ENCODE measurements at places on chromosomes 7 and 10.

- DNase-seq = no peak
Observed at GRCh38 chr7:100963874-100964273, 5.5 kb upstream of the MUC12 start.

- no peak for DNase-seq
Observed at GRCh38 chr10:34351161-34351560, 463.9 kb downstream of the PARD3 start.

DNA sequence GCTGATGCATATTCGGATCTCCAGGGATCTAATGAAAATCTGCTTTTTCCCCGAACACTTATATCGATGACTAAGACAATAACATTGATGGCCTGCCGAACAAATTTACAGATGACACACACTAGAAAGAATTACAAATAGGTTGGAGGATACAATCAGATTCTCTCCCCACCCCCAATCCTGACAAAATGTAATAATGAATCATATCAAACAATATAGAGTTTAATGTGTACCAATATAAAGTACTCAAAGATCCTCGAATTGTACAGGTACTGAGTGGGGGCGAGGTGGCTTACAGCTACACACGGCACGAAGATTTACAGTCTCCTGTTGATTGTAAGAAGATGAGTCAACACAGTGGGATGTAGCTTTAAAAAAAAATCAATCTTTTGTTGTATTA is 182.7 kb upstream of the MKLN1 start:
- no peak for DNase-seq

GRCh38 chr10:114697061-114697598 is 39.1 kb upstream of the ABLIM1 start:
- DNase-seq = no peak

- DNase-seq = no peak
Observed at GRCh38 chr10:7618461-7618860, 48.3 kb downstream of the ITIH5 start.

All from NCI-H187 (cell line).